Brain microvascular endothelial cell (primary cell): ENCODE measurements at places on chromosomes 1 and 21.
A peak's percentile ranks its signal among the peaks of the same experiment; 100 is the strongest.

GRCh38 chr21:31446226-31446855 lies 102.3 kb upstream of the TIAM1 start:
- DNase-seq, result peak; percentile 14

GRCh38 chr1:218847089-218847768 lies 326.4 kb upstream of the LYPLAL1 start:
- DNase-seq, result no peak

GRCh38 chr1:85629532-85629920 lies 49.0 kb downstream of the CCN1 start:
- no peak for DNase-seq

GRCh38 chr1:89945852-89946476 lies 48.9 kb upstream of the ZNF326 start:
- DNase-seq, result no peak

DNA sequence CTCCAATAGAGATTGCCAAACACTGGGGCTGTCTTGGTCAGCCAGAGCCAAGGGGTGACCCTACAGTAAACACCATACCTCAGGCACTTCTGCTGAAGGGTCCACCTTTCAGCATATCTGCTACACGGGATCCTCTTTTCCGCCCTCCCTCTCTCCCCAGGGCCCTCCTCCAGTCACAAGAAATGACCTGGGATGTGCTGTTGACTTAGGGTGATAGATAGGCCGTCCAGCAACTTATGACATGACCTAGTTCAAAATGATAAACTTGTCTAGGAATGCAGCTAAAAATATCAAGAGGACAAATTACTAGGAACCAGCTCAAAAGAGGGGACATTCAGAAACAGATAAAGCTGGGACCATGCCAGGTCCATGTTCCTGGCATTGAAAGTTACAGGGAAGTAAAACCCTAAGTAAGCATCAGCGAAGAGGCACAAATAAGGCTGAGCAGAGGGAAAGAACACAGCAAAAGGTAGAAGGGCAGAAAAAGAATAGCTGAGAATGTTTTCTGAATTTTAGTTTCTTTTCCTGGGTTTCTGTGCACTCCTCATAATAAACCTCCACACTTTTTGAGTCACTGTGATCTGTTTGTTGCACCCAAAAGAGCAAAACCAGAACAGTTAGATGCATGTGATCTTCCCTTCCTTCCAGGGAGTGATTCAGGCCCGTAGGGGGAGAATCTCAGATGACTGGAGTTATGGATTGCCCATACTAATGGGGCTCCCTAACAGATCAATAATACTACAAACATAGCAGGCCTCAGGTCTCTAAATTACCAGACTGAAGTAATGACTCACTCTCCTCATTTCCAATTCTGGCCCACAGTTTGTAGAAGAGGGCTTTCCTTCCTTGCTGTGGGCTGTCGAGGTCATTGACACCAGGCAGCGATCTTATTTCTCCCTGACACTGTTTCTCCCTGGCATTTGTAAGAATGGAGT lies 48.9 kb upstream of the F3 start:
- DNase-seq, result no peak

DNA sequence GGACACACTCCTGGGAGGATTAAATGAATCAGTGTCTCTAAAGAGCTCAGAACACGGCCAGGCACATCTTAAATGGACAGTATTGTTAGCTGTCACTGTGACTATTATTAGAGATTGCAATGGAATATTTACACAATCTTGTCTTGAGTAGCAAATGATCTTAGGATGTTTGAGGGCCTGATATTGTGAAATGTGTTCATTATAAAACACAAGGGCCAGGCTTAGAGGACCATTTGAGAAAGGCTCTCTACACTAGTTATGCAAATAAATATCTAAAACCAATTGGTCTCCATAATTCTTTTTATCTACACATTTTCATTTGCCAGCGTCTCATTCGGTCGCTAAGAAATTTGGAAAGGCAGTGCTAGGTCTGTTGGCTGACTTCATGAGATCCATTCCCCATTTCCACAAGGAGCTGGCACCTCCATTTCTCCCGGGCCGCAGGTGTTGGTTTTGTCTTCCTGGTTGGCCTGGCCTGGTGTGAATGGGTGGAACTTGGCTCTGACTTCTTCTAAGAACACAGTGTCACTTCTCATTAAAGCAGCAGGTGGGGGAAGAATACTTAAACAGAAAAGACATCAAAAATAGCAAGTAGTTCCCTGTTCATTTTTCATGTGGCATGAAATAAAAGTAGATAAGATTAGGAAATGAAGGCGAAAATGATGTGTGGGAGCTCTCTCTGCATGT lies 56.0 kb upstream of the PLXNA2 start:
- DNase-seq, result no peak

DNA sequence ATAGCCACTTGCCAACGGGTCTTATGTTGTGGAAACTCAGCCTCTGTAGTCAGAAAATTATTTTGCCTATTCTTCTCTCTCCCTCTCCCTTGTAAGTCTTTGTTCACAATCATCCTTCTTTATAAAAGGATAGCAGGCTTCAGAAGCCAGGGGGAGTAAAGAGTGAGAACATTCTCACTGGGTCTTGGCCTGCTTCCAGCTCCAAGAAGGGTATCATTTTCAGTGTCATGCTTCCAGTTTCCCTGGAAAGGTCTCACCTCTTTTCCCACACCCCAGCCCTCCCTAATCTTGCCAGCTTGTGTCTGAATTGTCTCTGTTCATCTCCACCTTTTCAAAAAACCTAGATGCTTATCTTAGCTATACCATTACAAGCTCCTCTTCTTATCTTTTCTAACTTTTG lies 346.2 kb upstream of the LRRC7 start:
- no peak for DNase-seq

GRCh38 chr1:55225228-55225627 lies 10.1 kb upstream of the USP24 start:
- DNase-seq, result no peak

DNA sequence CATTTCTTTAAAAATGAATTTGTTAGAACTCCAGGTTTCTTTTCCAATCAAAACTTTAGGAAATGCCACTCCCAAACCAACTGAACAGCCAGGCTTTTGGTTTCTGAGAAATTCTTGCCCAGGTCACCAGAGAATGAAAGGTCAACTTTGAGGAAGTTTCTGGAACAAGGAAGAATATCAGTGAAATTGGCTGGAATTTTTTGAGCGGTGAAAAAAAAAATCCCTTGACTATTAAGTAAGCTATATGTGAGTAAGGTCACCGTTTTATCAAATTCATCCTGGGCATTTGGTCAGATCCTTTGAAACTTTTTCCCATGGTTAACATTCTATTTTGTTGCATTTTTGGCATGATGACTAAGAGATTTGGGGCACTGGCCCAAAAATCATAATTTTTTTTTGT lies 469.3 kb downstream of the LTN1 start:
- no peak for DNase-seq

DNA sequence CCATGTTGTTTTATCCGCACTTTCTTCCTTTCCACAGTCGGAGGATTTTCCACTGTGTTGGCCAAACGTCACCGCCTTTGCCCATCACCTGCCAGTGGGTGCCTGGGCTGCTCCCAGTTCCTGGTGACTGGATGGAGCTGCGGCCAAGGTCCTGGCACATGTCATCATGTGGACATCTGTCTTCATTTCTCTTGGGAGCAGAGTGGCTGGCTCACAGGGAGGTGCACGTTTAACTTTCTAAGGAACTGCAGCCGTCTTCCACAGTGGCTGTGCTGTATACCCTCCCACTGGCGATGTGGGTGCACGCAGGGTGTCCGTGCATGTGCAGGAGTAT lies 19.5 kb upstream of the RNF223 start:
- no peak for DNase-seq

DNA sequence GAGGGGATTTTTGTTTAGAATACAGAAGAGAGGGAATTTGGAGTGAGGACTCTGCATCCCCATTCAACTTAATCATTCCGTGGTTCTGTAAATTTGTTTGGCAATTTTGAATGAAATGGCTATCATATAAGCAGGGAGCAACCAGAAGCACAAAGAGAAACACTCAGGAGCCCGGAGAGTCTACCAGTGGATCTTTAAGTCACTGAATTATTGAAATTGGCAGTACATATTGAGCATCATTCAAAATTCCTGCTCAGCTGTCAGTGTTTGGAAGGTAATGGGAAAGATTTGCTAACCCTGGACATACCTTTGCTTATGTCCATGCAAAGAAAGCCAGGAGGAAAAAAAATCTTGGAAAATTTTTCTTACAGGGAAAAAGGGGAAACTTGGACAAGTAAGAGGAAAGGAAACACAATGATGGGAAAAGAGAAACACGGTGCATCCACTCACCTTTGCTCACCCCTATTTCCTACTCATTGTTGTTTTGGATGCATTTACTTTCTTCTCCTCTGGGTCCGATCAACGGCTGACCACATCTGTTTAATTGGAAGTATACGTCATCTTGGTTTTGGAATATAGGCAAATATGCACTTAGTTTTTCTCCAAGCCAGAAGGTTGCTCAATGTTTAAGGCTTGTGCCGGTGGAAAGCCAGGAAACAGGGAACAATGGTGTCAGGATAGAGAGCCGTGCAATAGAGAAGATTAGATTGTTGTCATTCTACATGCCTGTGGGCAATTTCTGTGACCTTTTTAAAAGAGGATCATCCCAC lies 243.0 kb upstream of the LYPLAL1 start:
- DNase-seq, result peak; percentile 79

GRCh38 chr1:17950728-17951127 lies 156.9 kb upstream of the IGSF21 start:
- DNase-seq, result no peak

DNA sequence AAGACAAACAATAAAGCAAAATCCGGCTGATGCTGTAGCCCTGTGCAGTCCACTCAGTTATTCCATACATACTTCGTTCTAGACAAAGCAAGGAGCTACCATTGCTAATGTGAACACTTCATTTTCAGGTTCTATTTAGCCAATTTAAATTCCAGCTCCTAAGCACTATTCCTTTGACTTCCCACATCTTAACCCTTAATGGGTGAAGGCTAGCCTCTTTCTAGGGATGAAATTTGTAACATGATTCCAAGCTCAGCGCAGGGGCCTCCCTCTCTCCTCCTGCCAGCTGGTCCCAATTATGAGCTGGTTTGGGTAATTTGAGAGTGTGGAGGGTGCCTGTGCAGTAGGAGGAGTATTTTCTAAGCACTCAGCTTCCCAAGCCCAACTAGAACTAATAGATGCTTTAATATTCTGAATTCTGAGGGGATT lies 53.9 kb upstream of the PTGFRN start:
- no peak for DNase-seq

- peak; percentile 81 for DNase-seq
Observed at GRCh38 chr1:223233410-223234169, 90.5 kb upstream of the TLR5 start.
